Stimulated activated CD4-positive, alpha-beta T cell treated with anti-CD3 and anti-CD28 coated beads, Interleukin-1b, Interleukin-23, amount 100 ng/mL, for 1 hour (primary cell): ENCODE measurements at places on chromosomes 3 and 15.

DNA sequence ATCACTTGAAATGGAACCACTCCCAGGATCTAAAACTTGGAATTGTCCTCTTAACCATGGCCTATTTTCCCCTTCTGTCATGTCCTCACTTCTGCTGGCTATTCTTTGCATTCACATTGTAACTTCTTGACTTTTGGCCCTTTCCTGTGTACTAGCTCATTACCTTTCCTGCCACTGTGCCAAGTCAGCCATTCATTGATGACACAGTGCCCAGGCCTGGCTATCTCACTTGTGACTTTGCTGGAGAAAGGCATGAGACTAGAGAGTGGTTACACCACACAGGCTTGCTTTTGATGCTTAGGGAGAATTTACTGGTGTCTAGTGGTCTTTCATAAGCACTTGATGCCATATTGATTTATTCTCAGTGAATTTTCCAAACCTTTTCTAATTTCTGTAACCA is 101.1 kb downstream of the NR1D2 start:
- no peak for DNase-seq

DNA sequence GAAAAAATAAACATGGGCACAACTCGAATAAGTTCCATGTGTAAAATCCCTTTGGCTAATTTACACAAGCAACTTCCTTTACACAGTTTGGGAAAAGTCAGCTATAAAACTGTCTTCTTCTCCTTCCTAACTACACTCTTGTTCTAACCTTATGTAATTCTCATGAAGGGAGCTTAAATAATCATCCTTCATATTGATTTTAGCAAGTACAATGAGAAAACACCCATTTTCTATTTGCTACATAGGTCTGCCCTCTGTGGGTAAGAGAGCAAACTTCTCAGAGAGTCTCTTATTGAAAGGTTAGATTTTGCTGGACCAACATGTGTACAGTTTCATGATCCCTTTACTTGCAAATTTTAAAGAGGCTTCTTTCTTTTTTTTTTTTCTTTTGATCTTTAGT is 398.5 kb downstream of the ROBO1 start:
- no peak for DNase-seq

DNA sequence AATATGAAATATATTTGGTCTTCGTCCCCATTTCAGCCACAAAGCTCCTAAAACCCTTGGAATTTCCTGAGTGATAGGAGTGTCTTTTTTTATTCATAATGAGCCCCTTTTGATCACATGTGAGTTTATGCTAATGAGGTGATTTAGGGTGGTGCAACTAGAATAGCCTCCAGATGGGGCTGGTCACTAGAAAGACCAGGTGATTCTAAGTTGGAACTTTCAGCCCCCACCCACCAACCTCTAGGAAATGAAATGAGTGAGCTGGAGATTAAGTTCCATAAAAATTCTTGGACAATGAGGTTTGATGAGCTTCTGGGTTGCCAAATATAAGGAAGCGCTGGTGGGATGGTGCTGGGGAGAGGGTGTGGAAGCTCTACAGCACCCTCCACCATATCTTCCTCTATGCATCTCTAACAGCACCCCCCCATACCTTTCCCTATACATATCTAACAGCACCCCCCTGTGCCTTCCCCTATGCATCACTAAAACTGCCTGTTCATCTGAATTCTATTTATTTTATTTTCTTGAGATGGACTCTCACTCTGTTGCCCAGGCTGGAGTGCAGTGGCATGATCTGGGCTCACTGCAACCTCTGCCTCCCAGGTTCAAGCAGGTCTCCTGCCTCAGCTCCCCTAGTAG is 2.1 kb upstream of the SMCO1 start:
- DNase-seq: no peak

GRCh38 chr3:105518203-105518602 is 151.5 kb downstream of the ALCAM start:
- no peak for DNase-seq

DNA sequence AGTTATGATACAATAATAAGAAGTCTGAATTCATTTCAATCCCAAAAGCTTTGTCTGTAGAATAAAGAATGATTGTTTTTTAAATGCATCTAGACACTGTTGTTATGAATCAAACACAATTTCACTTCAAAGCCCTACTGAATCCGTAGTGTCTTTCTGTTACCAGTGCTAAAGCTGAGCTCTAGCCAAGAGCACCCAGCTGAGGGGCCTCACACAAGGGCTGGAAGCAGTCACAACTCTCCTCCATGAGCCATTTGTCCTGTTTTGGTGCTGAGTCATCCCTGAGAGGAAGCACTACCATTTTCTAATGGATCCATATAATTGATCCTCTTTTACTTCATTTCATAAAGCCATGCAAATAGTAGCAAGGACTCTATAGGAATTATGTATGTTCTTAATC is 158.2 kb upstream of the ANKRD28 start:
- DNase-seq: no peak

DNA sequence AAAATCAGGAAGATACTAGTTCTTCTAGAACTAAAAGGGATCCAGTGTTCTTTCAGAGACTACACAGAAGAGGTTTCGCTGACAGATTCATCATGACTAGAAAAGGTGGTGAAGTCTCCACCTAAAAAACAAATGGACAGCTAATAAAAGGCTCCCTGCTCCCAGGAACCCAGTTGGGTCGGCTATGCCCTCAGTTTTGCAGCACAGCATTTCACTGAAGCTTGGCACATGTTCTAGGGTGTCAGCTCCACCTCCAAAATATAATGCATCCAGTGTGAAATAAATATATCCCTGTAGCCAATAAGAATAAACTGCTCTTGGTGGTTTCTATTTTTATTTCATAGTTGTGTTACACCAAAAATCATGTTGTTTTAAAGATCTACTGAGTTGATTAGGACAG is 55.0 kb downstream of the ZIC4 start:
- no peak for DNase-seq

DNA sequence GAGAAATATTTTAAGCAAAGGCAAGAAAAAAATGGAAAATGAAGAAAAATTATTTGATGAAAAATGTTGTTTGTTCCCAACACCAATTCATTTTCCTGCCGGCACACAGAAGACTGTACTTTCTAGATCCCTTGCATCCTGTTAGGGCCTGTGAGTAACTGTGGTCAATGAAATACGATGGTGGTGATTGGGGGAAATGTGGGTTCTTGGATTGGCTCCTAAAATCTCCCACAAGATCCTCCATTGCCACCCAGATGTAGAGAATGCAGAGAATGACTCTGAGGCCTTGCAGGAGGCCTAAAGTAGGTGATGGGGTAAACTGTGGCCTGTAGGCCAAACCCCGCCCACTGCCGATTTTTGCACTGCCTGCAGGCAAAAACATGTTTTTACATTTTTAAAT is 46.3 kb upstream of the C3orf70 start:
- no peak for DNase-seq

DNA sequence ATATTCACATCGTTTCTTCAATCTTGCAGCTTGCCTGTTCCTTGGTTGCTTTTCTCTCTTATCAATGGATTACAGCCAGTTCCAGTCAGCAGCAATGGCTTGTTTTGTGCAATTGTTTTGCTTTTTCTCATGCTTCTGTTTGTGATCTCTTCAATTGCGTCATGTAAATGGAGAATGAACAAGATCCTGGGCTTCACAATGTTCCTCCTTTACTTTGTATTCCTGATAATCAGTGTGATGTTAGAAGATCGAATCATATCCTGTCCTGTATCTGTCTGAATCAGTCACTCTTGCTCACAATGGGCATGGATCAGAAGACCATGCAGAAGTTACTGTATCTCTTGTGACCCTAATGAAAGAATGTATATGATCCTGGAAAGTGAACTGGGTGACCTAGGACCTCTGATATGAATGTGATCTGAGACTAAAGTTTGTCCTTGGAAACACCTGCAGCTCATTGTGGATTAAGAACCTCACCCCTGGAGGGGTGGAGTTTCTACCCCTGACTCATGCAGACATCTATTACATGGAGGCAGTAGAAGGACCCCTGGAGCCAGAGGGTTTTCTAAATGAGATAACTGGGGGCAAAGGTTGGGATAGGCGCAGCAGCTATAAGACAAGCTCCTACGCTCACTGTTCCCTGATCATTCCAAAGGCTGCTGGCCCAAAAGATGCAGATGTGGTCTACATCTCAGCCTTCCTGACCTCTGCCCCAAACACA is 32.2 kb downstream of the SLC24A1 start:
- no peak for DNase-seq

DNA sequence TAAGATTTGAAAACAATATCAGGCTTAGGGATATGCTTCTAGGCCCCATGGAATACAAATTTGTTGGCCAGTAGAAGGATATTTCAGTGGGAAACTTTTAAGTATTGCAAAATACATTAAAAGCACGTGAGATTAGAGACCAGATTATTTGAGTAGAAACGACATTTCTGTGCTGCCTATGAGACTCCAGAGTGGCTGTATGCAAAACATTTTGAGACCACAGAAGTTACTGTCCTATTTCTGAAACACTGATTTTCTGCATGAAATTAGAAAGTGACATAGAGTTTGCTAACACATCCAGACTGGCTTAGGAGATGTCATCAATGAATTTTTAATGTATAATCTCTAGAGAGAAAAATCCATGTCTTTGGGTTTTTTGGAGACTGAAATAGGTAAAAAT is 99.8 kb downstream of the KCNH8 start:
- DNase-seq: no peak

GRCh38 chr3:20540066-20540465 is 354.1 kb upstream of the SGO1 start:
- DNase-seq: no peak

GRCh38 chr3:189834462-189834861 is 203.3 kb downstream of the TP63 start:
- DNase-seq: no peak

- no peak for DNase-seq
Observed at GRCh38 chr3:193772422-193772763, 179.4 kb downstream of the OPA1 start.

DNA sequence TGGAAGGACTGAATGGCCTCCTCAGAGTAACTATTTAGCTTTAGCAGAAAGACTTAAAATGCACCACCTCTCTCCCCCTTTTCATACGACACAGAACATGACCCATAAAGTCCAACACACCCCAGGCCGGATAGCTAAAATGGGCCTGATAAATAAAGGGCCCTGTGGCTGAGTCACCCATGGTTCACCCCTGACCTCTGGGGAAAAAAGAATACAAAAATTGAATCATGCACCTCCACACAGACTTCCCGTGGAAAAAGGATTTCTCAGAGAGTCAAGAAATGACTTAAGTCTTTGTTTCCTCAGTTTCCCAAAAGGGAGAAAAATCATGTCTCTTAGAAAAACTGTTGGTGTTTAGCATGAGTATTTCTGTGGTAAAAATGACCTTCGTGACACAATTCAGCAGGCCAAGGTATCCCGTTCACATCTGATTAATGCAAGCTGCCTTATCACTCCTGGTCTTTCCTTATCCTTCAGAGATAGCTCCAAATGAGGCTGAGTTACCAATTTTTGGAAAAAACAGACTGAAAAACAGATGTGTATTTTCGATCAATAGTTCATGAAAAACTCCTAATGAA is 34.0 kb upstream of the ARHGEF3 start:
- no peak for DNase-seq
